HL-60 (cell line): ENCODE measurements at places on chromosomes 3 and 15.

- no peak for DNase-seq
These were observed 252.7 kb downstream of the NR1D2 start for GRCh38 chr3:24197809-24198208.

GRCh38 chr15:48427960-48428547 is 96.8 kb downstream of the DUT start:
- DNase-seq: no peak

DNA sequence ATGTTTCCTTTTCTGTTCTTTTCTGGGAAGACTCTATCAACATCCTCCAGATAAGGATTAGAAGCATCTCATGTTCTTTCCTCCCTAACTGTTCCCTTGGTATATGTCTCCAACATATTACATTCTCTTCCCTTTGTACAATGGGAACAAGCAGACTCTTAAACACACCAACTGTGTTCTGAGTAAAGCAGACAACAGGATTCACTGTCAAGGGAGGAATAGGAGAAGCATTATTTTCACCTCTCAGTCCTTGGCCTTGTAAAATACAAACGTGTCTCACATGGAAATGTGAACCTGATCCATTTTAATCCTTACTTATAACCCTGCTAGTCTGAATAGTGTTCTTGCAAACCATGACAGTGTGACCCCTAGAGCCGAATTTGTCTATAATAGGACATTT is 19.6 kb downstream of the GYG1 start:
- DNase-seq: no peak

DNA sequence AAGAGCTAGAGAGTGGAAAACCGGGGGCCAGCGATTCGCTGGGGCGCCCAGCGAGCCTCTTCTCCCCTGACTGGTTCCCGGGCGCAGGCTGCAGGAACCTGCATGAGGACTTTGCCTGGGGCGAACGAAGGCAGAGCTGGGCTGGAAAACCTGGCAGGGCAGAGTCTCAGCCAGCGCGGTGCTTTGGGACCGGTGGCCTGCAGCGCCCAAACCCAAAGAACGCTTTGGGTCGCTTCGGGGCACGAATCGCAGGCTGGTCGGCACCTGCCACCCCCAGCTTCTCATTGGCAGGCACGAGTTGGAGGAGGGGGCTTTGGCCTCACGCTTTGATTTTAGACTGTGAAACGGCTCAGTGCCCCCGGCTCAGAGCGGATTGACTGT is 3.0 kb downstream of the ONECUT1 start:
- DNase-seq: no peak

- no peak for DNase-seq
These were observed 17.6 kb downstream of the VGLL4 start for GRCh38 chr3:11626084-11626463.

- DNase-seq: no peak
These were observed 102.7 kb upstream of the UMPS start for GRCh38 chr3:124627501-124627908.

DNA sequence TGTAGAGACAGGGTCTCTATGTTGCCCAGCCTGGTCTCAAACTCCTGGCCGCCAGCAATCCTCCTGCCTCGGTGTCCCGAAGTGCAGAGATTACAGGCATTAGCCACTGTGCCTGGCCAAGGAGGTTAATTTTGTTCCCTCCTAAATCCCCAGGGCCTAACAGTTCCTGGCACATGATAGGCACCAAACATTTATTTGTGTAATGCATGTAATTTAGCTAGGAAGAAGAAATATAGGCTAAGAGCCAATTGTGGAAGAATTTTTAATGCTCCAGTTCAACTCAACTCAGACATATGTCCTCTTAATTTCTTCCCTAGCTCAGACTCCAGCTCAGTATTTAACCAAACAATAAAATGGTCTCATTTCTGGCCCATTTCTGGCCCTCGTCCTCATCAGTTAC is 7.7 kb upstream of the ZNF592 start:
- DNase-seq: no peak

GRCh38 chr3:138314751-138315150 is 14.9 kb downstream of the NME9 start:
- DNase-seq: no peak

GRCh38 chr15:38781196-38781595 is 216.6 kb upstream of the RASGRP1 start:
- DNase-seq: no peak

GRCh38 chr3:58801541-58801940 is 135.0 kb upstream of the FAM3D start:
- DNase-seq: no peak

DNA sequence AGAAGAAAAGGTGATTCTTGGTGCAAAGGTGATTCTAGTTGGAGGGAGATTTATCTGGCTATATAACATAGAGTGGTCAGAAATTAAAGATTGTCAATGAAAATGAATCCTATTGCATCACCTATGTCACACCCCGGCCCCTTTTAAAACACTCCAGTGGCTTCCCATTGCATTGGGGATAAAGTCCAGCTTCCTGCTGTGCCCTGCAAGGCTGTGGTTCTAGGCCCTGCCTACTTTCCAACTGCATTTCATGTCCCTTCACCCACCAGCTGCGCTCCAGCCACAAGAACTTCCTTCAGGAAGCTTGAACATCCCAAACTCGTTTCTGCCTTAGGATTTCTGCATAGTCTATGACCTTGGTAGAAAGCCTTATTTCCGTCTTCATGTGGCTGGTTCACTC is 118.7 kb upstream of the UMPS start:
- DNase-seq: no peak

DNA sequence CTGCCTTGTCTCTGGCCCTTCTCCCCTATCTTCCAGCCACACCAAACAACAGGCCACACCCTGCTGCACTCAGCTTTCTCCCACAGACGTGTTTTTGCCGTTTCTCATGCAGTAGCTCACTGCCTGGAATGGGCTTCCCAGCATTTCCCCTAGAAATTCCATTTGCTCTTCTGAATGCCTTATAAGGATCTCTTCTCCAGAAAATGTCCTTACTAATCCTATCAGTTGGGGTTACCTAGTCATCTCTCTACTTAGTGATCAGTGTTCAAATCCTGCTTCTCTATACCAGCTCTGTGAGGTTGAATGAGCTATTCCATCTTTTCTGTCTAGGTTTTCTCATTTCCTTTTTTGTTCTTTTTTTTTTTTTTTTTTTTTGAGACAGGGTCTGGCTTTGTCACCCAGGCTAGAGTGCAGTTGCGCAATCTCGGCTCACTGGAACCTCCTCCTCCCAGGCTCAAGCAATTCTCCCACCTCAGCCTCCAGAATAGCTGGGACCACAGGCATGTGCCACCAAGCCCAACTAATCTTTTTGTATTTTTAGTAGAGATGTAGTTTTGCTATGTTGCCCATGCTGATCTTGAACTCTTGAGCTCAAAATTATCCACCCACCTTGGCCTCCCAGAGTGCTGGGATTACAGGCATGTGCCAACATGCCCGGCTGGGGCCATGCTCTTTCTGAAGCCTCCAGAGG is 98.2 kb upstream of the CHD2 start:
- DNase-seq: no peak
